ENCODE measurements at places on chromosomes 12 and 14.
A peak's percentile ranks its signal among the peaks of the same experiment; 100 is the strongest.

DNA sequence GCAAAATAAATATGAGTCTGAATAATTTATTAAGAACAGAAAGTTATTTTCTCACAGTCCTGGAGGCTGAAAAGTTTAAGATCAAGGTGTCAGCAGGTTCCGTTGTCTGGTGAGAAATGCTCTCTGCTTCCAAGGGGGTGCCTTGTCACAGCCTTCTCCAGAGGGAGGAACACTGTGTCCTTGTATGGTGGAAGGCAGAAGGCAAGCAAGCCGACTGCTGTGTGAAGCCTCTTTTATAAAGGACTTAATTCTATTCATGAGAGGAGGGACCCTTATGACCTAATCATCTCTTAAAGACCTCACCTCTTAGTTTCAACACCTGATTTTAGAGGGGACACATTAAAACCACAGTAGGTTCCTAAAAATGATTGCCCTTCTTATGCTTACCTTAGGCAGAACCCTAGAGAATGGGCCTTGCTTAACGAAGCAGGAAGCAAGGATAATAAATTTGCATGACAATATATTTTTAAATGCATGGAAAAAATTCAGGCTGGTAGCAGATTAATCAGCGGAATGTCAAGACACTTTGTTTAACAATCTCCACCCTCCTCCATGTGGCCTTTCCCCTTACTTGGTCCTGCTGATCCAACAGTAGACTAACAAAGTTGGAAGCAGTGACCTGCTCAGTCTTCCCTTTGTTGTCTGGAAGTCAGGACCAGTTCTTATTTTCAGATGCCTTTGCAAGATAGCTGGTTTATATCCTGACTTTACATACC, 154.9 kb downstream of the DYRK2 start:
- DNase-seq: no peak

GRCh38 chr14:60989599-60989998, 8.6 kb downstream of the SLC38A6 start:
- peak; percentile 87 for DNase-seq

DNA sequence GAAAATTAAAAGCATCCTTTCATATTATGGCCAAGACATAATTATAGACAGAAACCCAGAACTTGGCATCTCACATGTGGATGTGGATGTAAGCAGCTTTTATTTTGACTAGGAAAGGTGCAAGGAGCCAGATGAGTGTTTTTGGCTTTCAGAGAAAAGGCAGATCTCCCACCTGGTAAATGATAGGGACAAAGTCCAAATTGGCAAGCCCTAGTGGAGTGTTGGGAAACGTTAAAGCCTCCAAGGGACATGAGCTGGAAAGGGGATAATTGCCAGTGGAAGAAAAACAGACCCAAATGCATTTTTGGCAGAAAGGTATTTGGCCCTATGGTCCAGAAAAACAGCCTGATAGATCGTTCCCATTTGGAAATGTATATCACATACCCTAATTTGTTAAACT, 60.1 kb downstream of the KLHL28 start:
- DNase-seq: no peak

- DNase-seq: no peak
These were observed 14.7 kb upstream of the TMED10 start for GRCh38 chr14:75191100-75191499.

DNA sequence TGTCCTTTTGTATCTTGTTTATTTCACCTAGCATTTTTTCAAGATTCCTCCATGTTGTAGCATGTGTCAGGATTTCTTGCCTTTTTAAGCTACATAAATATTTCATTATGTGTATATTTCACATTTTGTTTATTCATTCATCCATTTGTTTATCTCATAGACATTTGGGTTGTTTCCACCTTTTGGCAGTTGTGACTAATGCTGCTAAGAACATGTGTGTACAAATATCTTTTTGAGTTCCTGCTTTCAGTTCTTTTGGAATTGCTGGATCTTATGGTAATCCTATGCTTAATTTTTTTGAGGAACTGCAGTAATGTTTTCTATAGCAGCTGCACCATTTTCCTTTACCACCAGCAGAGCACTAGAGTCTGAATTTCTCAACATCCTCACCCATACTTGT, 62.4 kb downstream of the SCN8A start:
- no peak for DNase-seq

DNA sequence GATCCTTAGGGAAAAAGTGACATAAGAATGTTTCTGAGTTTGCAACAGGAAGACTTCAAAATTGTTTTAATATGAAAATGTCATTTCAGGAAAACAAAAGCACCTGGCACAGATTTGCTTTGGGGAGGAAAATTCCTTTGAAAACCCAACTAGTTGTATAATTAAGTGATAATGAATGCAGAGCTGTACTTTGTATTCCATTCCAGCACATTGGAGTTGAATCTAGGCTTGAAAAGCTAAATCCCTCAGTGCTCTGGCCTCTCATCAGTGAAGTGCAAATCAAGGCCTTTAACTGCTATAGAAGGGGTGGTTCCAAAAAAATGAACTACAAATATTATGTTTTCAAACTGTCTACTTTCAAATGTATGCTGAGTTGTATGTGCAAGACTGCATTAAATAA, 19.6 kb upstream of the C12orf42 start:
- no peak for DNase-seq

DNA sequence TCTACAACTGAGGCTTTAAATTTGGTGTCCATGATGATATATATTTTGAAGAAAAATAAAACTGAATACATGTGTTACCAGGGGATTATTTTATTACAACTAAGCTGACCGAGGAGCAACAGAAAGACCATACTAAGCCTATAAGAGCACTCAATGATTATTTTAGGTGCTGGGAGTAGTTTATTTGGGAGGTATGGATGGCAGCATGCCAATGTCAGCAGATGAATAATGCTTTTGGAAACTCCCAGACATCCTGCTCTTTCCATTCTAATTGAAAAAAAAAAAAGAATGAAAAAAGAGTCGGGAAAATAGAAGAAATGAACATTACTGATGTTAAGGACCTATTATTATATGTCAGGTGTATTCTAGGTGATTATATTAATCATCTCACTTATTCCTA, 441.2 kb downstream of the BTG1 start:
- DNase-seq: no peak
